ENCODE measurements at places on chromosomes 2 and 18. TPM values are rescaled to one million over a fixed set of nuclear protein-coding genes. Genes with fewer than 3 reads are reported as not detected.

DNA sequence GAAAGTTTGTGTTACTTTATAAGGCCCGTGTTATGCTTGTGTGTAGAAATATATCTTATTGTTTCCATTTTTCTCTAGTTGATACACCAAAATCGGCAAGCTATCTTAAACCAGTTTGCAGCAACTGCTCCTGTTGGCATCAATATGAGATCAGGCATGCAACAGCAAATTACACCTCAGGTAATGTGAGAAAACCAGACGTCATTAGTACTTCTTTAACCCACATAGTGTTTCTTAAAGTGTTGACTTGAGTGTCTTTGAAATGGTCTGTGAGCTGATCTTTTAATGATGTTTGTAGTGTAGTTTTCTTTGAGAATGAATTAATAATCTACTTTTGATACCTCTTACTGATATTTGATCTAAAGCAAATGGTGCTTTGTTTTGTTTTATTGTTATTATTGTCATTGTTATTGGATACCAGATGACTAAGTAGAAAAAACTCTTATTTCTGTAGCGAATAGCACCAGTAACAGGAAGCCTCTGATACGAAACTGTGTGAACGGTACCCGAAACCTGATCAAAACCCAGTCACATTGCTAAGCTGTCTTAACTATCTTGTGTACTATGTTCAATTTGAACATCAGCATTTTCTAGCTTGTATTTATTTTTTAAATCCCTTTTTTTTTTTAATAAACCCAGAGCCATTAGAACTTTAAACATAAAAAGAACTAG is 53.7 kb downstream of the PTRHD1 start:
- DNase-seq: no peak

GRCh38 chr2:70514612-70515055 is 39.0 kb downstream of the TGFA start:
- peak; percentile 91 for DNase-seq

DNA sequence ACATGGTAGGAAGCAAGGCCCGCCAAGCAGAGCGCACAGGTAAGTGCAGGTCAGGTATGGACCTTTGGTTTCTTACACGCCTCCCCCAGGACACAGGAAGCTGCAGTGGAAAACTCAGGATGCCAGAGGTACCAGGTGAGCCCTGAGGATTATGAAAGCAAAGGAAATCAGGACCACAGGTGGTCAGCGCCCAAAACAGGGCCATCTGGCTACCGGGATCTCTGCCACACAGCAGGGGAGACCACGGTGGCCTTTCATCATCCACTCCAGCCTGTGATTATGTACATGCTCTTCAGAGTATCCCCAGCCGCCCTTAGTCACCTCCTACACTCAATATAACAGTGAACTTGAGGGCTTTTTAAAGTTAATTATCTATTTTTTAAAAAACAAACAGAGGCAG is 125.5 kb upstream of the EPC2 start:
- no peak for DNase-seq

GRCh38 chr2:231632559-231633142 is 40.0 kb downstream of the TEX44 start:
- DNase-seq: no peak

TWSG1 gene
- total RNA-seq: 15.9 TPM

DNA sequence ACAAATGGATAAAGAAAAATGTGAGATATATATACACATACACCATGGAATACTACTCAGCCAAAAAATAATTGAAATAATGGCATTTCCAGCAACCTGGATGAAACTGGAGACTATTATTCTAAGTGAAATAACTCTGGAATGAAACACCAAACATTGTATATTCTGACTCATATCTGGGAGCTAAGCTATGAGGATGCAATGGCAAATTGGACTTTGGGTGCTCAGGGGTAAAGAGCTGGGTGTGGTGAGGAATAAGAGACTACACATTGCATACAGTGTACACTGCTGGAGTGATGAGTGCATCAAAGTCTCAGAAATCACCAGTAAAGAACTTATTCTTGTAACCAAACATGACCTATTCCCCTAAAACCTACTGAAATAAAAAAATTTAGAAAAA is 636.0 kb upstream of the LRATD1 start:
- no peak for DNase-seq

- no peak for DNase-seq
Measured at GRCh38 chr2:102366406-102367112, 11.0 kb downstream of the IL18R1 start.

DNA sequence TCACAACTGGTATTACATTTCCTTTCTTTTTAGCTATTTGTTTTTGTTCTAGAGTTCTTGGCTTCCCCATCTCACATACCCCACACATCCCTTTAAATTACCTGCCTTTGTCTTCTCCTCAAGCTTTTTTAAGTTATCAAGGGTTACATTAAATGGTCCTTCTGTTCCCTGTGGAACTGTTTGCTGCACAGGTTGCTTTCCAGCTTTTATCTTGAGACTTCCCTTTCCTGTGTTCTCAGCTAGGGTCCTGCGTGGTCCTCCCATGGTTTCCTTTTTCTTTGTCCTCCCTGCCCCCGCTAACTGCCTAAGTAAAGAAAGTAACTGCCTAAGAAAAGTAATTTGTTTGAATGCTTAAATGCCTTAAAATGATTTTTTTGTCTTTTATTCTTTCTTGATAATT is 66.8 kb downstream of the EPB41L5 start:
- DNase-seq: no peak

GRCh38 chr2:57806449-57806968 is 240.1 kb upstream of the VRK2 start:
- no peak for DNase-seq

- no peak for DNase-seq
Measured at GRCh38 chr2:239468491-239469105, 67.8 kb upstream of the HDAC4 start.

CRYGD gene
- not detected for total RNA-seq

GRCh38 chr2:172297531-172297930 is 129.9 kb upstream of the ITGA6 start:
- no peak for DNase-seq

CNTNAP5 gene
- not detected for total RNA-seq

DNA sequence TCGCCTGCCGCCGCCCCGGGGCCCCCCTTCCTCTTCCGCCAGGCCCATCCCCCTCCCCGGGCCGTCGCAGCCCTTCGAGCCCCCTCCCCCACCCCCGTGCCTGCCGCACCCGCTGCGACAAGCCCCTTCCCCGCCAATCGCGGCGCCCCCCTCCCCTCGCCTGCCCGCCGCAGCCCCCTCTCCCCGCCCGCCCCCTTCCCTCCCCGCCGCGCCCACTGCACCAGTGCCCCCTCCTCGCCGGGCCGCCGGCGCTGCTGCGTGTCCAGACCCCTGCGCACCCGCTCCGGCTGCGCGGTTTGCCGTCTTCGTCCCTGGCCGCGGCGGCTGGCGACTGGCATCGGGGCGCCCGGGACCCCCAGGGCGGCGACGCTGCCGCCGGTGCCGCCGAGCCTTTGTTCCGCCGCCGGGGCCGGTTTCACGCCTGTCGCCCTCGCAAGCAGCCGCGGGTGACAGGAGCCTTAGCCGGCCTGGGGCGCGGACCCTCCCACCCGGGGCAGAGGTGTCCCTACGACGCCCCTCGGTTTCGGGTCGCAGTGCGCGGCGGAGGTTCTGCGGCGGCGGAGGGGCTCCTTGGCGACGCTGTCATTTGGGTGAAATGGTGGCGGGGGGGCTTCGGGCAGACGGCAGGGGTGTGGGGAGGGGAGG is 18.1 kb downstream of the GPC1 start:
- DNase-seq: no peak

DNA sequence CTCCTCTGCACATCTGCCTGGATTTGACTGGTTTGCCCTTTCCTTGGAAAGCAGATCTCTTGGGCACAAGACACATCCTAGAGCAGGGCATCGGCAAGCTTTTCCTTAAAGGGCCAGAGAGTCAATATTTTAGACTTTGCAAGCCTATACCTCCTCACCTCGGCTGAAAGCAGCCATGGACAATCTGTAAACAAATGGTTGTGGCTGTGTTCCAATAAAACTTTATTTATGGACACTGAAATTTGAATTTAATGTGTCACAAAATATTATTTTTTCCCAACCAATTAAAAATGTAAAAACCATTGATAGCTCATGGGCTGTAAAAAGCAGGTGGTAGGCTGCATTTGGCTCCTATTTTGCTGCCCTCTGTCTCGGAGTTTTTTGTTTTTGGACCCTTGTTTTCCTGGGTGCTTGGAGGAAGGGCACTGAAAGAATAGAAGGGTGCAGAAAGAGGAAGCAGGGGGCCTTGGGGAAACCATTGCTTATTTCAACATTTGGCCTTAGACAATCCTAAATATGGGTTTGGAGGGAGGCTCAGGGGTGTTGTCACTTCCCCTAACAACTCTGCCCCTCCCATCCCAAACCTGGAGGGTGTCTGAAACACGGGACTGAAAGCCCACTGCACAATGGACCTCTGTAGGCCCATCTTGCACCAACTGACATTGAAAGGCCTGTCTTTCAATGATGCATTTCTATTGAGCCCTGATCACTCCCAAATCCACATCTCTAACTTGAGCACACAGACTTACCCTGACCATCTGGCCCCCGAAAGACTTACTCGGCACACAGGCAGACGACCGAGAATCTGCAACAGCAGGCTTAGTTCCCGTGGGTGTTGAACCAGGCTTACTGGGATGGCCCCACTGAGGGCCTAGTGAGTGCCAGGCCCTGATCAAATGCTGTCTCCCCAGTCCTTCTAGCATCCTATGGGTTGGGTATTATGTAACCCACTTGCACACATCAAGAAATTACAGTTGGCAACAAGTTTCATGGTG is 7.1 kb upstream of the ZFP36L2 start:
- no peak for DNase-seq

DNA sequence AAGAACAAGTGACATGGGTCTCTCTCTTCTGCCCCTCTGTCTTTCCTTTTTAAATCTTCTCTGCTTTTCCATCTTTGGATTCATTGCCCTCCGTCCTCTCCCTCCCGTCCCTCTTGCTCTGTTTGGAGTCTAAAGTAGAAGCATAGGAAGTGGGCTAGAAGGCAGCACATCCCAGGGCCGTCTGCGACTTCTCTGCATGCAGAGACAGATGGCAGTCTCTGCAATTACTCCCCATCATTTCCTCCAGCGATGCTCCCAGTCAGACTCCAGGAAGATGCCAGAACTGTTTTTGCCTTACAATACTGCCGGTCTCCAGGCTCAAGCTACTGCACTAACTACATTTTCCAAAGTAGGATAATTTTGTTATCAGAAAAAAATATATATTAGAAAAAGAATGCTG is 35.2 kb upstream of the LPIN2 start:
- no peak for DNase-seq

All from HT-29 (cell line).